NCI-H187 treated with DMSO at 0.1 percent for 48 hours (cell line): ENCODE measurements at places on chromosomes 6 and 20.
A peak's percentile ranks its signal among the peaks of the same experiment; 100 is the strongest.

DNA sequence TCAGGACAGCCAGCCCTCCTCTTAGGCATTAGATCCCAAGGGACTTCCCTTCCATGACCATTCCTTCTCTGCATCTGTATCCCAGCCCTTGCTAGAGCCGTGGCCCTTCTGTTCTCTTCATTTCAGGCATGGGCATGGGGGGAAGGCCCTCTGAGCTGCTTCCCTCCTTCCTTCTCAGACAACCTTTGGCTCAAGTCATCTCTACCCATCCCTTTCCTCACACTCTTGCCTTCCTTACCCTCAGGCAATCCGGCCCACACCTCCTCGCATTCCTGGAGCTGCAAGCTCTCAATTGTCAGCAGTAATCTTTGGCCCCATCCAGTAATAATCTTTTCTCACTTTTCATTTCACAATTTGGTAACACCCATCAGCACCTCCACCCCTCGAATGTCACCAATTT lies 426.9 kb upstream of the JARID2 start:
- no peak for DNase-seq

DNA sequence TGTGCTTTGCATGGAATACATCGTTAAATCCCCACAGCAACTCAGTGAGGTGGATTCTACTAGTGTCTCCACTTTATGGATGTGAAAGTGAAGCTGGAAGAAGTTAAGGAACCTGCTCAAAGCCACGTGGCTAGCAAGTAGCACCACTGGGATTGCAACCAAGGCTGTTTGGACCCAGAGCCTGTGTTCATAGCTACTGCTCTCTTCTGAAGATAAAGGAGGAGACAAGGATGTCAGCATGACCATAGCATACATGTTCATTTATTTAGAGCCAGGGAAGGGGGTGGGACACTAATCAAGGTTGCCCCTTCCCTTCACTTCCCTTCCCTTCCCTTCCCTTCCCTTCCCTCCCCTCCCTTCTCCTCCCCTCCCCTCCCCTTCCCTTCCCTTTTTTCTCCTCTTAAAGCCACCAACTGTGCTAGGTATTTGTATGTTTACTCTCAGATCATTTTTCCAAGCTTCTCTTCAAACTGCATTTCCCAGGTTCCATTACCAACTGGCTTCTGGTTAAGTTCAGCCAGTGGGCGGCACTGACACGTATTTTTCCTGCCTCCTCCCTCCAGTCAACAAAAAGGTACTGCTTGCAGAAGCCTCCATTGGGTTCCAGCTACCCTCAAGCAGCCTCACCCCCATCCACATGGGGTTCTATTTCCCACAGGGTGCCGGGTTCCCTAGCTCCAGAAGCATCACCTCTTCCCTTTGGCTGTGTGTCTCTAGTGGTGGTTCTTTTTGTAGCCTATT lies 134.9 kb downstream of the BCAS1 start:
- no peak for DNase-seq

- DNase-seq, result peak; percentile 85
Measured at GRCh38 chr6:93550551-93551276, 131.4 kb upstream of the EPHA7 start.

- no peak for DNase-seq
Measured at GRCh38 chr6:93177438-93177837, 241.9 kb downstream of the EPHA7 start.

DNA sequence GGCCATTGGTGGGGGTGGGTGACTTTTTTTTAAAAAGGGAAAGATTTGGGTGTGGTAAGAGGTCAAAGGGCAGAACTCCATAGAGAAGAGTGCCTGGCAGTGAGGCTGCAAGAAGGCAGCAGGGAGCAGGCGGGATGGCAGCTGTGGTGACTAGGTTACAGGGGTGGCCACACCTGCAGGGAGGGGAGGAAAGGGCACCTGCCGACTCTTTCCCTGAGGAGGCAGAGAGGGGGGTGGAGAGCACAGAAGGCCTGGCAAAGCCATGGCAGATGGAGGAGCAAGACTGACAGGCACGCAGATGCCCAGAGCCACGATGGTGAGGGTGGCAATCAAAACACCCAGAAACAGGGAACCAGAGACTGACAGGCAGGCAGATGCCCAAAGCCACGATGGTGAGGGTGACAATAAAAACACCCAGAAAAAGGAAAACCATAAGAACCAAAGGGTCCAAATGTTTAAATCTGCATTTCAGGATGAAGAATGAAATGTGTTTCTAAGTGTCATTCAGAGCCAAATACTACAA lies 19.3 kb downstream of the CST7 start:
- DNase-seq, result no peak

- no peak for DNase-seq
Measured at GRCh38 chr20:23193801-23194384, 107.8 kb upstream of the CD93 start.

- no peak for DNase-seq
Measured at GRCh38 chr6:75757295-75757694, 8.3 kb downstream of the MYO6 start.

DNA sequence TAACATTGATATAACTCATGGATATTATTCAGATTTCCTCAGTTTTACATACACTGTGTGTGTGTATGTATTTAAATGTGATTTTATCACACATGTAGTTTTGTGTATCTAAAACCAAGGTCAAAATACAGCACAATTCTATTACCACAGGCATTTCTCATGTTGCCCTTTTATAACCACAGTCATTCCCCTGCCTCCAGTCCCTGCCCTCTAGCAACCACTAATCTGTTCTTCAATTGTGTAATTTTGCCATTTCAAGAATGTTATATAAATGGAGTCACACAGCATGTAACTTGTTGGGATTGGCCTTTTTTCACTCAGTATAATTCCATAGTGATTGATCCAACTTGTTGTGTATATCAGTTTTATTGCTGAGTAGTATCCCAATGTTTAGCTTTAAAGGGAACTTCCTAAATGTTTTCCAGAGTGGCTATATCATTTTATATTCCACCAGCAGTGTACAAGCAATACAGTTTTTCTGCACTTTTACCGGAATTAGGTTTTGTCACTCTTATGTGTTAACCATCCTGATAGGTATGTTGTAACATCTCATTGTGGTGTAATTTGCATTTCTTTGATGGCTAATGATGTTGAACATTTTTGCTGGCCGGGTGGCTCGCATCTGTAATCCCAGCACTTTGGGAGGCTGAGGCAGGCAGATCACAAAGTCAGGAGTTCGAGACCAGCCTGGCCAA lies 338.2 kb downstream of the SOX4 start:
- no peak for DNase-seq

- no peak for DNase-seq
Measured at GRCh38 chr6:128129679-128130078, 228.8 kb upstream of the THEMIS start.

DNA sequence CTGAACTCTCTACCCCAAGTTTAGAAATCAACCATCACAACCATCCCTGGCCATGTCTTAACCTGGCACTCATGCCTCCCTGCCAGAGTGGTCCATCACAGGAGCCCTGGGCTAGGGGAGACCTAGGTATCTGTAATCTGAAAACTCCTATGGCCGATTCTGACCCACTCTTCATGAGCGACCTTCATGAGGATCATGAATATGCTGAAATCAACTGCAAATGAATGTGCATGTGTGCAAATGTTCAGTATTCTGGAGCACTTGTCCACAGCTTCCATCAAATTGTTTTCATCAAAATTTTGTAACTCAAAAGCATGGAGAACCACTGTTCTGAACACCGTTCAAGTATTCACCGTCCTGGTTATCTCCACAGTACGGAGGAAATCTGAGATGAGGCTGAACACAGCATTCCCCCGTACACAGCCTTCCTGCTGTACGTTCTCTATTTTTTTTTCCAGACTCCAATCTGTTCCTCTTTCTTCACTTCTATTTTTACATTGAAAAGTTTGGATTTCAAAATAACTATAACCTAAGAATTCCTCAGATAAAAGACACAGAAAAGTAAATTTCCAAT lies 17.7 kb downstream of the METTL24 start:
- no peak for DNase-seq

GRCh38 chr6:150959166-150959565 lies 93.7 kb downstream of the MTHFD1L start:
- DNase-seq, result no peak
